ENCODE measurements at places on chromosomes 5 and 9. TPM values are rescaled to one million over a fixed set of nuclear protein-coding genes. Genes with fewer than 3 reads are reported as not detected.
A peak's percentile ranks its signal among the peaks of the same experiment; 100 is the strongest.

GRCh38 chr5:169116961-169117461, 183.9 kb downstream of the SLIT3 start:
- no peaks in the 10 kb centered on the region for H3K36me3 ChIP-seq
- no peak overlapping the region for H3K27ac ChIP-seq
- no peak overlapping the region for H3K4me3 ChIP-seq
- DNase-seq, result no peak
- H3K4me1 ChIP-seq, result no peaks in the 10 kb centered on the region
- H3K27me3 ChIP-seq, result no peaks in the 10 kb centered on the region

- H3K27me3 ChIP-seq, result no peaks in the 10 kb centered on the region
- H3K36me3 ChIP-seq, result no peaks in the 10 kb centered on the region
- no peak for DNase-seq
- H3K4me1 ChIP-seq, result no peaks in the 10 kb centered on the region
- H3K4me3 ChIP-seq, result no peak overlapping the region
Observed at GRCh38 chr9:128026773-128027541, 40.2 kb downstream of the NAIF1 start.

GRCh38 chr5:39189292-39189955, 29.9 kb downstream of the FYB1 start:
- H3K4me3 ChIP-seq, result no peak overlapping the region
- no peak overlapping the region for H3K27ac ChIP-seq
- H3K36me3 ChIP-seq, result no peaks in the 10 kb centered on the region
- no peaks in the 10 kb centered on the region for H3K4me1 ChIP-seq

GRCh38 chr5:68431601-68432337, 216.2 kb downstream of the PIK3R1 start:
- no peak for DNase-seq
- H3K36me3 ChIP-seq, result no peaks in the 10 kb centered on the region
- no peak overlapping the region for H3K4me3 ChIP-seq
- H3K27ac ChIP-seq, result no peak overlapping the region
- no peaks in the 10 kb centered on the region for H3K27me3 ChIP-seq
- H3K4me1 ChIP-seq, result peaks cover 11% of the 10 kb centered on the region

- H3K36me3 ChIP-seq, result no peaks in the 10 kb centered on the region
- no peak overlapping the region for H3K27ac ChIP-seq
- peak overlapping the region; percentile 20 for H3K4me3 ChIP-seq
- DNase-seq, result peak; percentile 83
- H3K4me1 ChIP-seq, result no peaks in the 10 kb centered on the region
Observed at GRCh38 chr5:95113489-95113888, 171.4 kb downstream of the MCTP1 start.

GRCh38 chr9:68577774-68578591, 37.3 kb upstream of the TMEM252 start:
- H3K4me1 ChIP-seq, result no peaks in the 10 kb centered on the region
- no peak overlapping the region for H3K27ac ChIP-seq
- H3K27me3 ChIP-seq, result no peaks in the 10 kb centered on the region
- H3K4me3 ChIP-seq, result no peak overlapping the region
- no peaks in the 10 kb centered on the region for H3K36me3 ChIP-seq

DNA sequence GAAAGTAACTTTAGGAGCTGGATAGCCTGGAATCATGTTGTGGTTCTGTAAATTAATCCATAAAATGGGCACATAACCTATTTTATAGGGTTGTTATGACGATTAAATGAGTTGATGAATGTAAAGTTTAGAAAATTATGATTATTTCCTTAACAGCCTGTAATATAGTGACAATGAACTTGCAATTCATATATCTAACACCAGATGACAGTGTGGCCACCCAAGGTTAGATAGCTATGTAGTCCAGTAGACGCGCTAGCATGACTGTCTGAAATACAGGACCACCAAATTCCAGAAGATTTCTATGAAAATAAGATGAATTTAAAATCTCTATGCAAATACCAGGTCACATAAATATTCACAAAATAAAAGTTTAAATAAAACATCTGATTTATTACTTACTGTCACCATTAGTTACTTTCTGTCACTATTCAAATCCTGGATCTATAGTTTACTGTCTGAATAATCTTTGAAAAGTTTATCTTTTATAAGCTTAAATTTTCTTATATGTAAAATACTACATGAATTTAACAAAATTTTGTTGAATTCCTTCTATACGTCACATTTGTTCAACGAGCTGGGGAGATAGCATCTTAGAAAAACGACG, 26.1 kb upstream of the MACIR start:
- peaks cover 6% of the 10 kb centered on the region for H3K4me1 ChIP-seq
- peak; percentile 21 for DNase-seq
- no peaks in the 10 kb centered on the region for H3K36me3 ChIP-seq
- H3K27ac ChIP-seq, result no peak overlapping the region
- no peak overlapping the region for H3K4me3 ChIP-seq
- no peaks in the 10 kb centered on the region for H3K27me3 ChIP-seq

- no peak overlapping the region for H3K4me3 ChIP-seq
- peaks cover 11% of the 10 kb centered on the region for H3K4me1 ChIP-seq
- DNase-seq, result no peak
- H3K27me3 ChIP-seq, result no peaks in the 10 kb centered on the region
- H3K36me3 ChIP-seq, result peaks cover 5% of the 10 kb centered on the region
Observed at GRCh38 chr5:173018358-173018757, 34.8 kb downstream of the ATP6V0E1 start.

- H3K36me3 ChIP-seq, result peaks cover 5% of the 10 kb centered on the region
- no peaks in the 10 kb centered on the region for H3K27me3 ChIP-seq
- DNase-seq, result no peak
Observed at GRCh38 chr5:80797428-80798024, 142.7 kb upstream of the DHFR start.

DNA sequence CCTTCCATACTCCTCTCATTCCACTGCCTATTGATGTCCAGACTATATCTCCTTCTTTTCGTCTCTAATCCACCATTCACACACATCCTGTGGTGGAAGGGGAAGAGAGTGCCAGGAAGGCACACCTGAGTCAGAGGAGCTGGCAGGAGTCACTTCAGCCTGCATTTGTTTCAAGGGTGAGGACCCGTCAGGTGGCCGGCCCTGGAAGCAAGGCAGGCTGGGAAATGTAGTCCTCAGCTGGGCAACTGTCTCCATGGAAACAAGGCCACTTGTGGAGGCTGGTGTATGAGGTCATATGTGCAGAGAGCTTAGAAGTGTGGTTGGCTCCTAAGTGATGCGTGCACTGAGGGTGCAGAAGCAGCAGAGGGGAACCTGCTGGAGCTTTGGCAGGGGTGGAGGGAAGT, 278.4 kb downstream of the NSG2 start:
- H3K27ac ChIP-seq, result no peak overlapping the region
- DNase-seq, result peak; percentile 67
- H3K36me3 ChIP-seq, result no peaks in the 10 kb centered on the region
- peaks cover 13% of the 10 kb centered on the region for H3K27me3 ChIP-seq
- H3K4me3 ChIP-seq, result no peak overlapping the region

The BTNL8 gene
- not detected for total RNA-seq

The OR4F3 gene
- not detected for total RNA-seq

The COL15A1 gene
- 5.6 TPM for total RNA-seq
